ENCODE measurements at places on chromosomes 2 and 18.

DNA sequence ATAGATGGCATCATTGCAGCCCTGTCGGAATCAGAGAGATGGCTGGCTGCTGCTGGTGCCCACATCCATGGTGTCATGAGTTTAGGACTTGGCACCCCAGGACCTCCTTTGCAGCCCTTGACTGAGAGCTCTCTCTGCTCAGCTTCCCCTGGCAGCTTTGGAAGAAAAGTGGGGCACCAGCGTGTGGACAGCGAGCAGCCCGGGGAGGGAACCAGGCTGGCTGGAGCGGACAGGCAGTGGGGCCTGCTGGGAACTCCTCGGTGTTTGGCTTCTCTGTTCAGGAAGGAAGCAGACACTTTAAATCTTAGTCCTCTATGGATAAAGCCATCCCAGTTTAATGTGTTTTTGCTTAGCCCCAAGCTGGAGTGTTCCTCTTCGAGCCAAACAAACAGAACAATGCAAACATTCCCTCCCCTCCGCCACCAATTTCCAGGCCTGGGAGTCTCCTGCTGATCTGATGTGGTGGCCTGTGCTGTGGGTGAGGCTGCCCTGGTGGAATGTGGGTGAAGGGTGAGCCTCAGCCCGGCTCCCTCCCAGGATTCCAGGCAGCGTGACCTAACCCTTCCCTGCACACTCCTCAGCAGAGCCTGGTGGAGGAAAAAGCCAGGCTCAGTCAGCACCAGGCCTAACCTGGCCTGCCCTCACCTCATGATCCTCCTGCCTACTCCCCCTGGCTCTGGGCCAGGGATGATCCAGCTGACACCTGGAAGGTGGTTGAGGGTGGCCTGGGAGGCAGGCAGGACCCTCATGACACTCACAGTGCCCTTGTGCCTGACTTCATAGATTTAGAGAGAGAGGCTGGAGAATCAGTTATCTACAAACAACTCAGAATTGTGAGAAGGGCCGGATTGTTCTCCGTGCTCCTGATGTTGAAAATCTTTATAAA is 21.6 kb upstream of the ITGB6 start:
- no peak for DNase-seq

GRCh38 chr18:35463827-35464226 is 33.9 kb downstream of the INO80C start:
- DNase-seq = no peak

DNA sequence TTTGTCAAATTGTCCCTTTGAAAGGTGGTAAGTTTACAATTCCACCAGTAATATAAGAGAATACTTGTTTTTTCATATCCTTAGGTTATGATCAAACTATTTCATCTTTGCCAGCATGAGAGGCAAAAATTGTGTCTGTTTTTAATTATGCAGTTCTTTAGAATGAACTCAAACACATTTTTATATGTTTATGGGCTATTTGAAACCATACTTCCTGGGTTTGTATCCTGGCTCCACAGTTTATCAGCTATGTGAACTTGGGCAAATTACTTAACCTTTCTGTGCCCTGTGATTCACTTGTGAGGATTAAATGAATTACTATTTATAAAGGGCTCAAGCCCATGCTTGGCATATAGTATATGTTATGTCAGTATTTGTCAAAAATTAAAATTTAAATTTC is 109.4 kb downstream of the TANC1 start:
- no peak for DNase-seq

DNA sequence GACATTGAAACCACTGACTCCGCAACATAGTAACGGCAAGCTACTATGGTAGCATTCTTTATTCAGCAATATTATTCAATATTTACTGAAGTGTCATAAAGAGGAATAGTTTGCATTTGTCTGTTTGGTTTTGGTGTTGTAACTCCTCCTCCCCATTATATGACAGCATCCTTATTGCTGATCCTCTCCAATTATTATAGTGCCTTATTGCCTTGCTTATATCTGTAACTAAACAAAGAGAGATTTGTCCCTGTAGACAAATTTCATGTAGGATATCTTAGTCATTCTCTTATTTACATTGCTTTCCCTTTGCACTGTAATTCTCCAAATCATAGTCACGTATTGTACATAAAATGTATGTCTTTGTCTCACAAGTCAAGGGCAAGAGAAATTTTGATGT is 1041.2 kb upstream of the ZEB2 start:
- DNase-seq = no peak

DNA sequence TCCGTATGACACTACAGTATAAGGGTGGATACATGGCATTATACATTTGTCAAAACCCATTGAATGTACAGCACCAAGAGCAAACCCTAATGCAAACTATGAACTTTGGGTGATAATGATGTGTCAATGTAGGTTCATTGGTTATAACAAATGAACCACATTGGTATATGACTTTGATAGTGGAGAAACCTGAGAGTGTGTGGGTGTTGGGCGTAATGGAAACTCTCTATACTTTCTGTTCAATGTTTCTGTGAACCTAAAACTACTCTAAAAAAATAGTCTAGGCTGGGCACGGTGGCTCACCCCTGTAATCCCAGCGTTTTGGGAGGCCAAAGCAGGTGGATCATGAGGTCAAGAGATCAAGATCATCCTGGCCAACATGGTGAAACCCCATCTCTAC is 6.5 kb upstream of the ACTG2 start:
- DNase-seq = no peak

DNA sequence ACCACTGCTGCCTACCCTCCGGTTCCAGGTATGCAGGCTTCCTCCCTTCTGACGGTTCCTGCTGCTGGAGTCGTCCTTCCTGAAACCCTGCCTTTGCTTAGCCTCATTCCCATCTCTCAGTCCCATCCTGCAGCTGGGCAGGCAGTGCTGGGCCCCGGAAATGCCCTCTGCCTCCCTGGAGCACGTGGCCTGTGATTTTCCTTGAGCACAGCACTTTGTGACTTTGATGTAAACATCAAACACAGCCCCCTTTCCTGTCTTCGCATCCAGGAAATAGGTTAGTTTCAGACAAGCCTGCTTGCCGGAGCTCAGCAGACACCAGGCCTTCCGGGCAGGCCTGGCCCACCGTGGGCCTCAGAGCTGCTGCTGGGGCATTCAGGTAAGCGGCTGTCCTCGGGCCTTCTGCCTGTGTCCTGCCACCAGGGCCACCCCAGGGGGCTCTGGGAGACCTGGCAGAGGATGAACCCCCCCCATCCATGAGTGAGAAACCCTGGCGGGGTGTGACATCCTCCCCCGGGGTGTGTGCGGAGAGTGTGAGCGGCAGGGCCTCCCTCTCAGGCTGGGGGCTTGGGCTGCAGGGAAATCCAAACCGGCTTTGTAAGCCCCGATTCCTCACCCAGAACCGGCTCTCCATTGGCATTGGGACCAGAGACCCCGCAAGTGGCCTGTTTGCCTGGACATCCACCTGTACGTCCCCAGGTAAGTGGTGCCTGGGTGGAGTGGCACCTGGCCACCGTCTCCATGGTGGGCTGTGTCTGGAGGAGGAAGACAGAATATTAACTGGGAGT is at the start of gene ZAP70:
Gene ZAP70 (plus strand): TSS at position 281 of the 788 bp plus-strand sequence. CDS start 10,461 bp downstream, outside the sequence.
- DNase-seq = no peak

GRCh38 chr2:202780514-202781021 is 91.0 kb downstream of the ICA1L start:
- DNase-seq = no peak

DNA sequence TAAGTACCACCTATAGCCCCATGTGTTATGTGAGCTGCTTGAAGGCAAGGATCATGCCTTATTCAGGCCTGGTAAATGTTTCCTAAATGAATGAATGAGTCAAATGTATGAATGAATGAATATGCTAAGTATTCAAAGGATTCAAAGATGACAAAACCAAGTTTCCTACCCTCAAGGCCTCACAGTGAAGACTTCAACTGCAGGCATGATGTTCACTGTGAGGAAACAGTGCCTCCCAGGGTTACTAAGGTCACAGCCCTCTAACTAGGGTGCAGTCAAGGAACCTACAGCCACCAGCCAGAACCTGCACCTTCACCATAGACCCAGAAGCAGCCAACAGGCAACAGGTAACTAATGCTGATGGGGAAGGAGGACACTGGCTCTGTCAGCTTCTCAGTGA is 69.3 kb downstream of the SUMO1 start:
- DNase-seq = no peak

GRCh38 chr2:28387082-28387960 is 5.3 kb upstream of the FOSL2 start:
- no peak for DNase-seq

- DNase-seq = no peak
These were observed 170.9 kb downstream of the BCL2 start for GRCh38 chr18:63148449-63149301.

- no peak for DNase-seq
These were observed 65.7 kb upstream of the GLI2 start for GRCh38 chr2:120669971-120670370.

DNA sequence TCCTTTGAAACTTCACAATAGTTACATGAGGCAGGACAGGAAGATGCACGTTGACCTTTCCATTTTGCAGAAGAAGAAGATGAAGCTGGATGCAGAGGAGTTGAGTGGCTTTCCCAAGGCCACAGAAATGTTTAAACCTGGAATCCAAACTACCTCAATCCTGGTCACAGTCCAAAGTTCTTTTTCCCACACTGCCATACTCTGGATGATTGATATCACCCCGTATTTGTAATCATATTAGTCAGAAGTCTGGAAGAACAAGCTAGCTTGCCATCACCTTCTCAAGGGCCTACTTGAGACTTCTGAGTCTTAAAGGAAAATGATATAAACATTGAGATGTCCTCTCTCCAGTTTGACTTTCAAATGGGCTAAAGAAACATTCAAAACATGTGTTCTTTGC is 190.1 kb downstream of the LNPK start:
- DNase-seq = no peak

DNA sequence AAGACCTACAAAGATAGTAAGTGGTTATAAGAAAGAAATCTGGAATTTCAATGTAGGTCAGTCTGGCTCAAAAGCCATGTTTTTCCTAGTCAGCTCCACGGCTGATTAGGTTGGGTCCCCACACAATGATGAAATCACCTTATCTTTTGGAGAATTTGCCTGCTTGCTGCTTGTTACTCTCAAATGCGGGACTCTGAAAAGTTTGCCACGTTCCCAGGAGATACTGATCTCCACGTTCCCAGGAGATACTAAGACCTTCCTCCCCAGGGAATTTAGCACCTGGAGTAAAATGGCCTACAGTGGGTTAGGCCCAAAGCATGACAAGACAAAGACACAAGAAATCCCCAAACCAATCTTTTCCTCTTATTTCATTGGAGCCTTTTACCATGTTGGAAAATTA is 449.6 kb downstream of the TNS1 start:
- no peak for DNase-seq

DNA sequence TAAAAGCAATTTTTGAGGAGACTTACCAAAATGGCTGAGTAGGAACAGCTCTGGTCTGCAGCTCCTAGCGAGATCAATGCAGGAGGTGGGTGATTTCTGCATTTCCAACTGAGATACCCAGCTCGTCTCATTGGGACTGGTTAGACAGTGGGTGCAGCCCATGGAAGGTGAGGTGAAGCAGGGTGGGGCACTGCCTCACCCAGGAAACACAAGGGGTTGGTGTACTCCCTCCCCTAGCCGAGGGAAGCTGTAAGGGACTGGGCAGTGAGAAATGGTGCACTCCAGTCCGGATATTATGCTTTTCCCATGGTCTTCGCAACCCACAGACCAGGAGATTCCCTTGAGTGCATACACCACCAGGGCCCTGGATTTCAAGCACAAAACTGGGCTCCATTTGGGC is 419.0 kb downstream of the NUP35 start:
- no peak for DNase-seq

- no peak for DNase-seq
These were observed 483.5 kb upstream of the SALL3 start for GRCh38 chr18:78496079-78496478.

Data from stimulated activated CD8-positive, alpha-beta memory T cell treated with anti-CD3 and anti-CD28 coated beads, Interleukin-4, amount 100 ng/mL, for 1 hour (primary cell).